ENCODE measurements at places on chromosomes 13 and 19. TPM values are rescaled to one million over a fixed set of nuclear protein-coding genes. Genes with fewer than 3 reads are reported as not detected.

DNA sequence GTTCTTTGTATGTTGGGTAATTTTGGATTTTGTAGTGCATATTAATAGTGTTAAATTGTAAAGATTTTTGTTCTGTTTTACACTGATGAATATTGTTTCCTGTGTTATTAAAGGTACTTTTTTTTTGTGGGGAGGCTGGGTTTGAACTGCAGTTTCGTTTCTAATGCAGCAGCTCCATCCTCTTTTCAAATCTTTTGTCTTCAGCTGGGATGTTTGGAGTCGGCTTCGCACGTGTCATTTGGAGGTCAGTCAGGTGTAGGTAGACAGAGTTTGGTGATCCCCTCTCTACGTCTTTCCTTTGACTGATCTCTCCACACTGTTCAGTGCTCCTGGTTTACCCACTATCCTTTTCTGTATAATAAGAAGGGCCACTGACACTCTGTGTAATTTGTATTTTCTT lies 30.3 kb downstream of the TDRD3 start:
- H3K27ac ChIP-seq: no peak overlapping the region
- H3K27me3 ChIP-seq: no peaks in the 10 kb centered on the region
- DNase-seq: no peak
- no peaks in the 10 kb centered on the region for H3K36me3 ChIP-seq
- no peak overlapping the region for H3K4me3 ChIP-seq
- H3K4me1 ChIP-seq: no peaks in the 10 kb centered on the region

- H3K27ac ChIP-seq: peak overlapping the region; percentile 95
- H3K4me1 ChIP-seq: no peaks in the 10 kb centered on the region
- no peak for DNase-seq
- no peaks in the 10 kb centered on the region for H3K27me3 ChIP-seq
- H3K4me3 ChIP-seq: peak overlapping the region; percentile 73
- H3K36me3 ChIP-seq: peaks cover 3% of the 10 kb centered on the region
These were observed 933 bp downstream of the TFPT start for GRCh38 chr19:54114340-54115108.

DNA sequence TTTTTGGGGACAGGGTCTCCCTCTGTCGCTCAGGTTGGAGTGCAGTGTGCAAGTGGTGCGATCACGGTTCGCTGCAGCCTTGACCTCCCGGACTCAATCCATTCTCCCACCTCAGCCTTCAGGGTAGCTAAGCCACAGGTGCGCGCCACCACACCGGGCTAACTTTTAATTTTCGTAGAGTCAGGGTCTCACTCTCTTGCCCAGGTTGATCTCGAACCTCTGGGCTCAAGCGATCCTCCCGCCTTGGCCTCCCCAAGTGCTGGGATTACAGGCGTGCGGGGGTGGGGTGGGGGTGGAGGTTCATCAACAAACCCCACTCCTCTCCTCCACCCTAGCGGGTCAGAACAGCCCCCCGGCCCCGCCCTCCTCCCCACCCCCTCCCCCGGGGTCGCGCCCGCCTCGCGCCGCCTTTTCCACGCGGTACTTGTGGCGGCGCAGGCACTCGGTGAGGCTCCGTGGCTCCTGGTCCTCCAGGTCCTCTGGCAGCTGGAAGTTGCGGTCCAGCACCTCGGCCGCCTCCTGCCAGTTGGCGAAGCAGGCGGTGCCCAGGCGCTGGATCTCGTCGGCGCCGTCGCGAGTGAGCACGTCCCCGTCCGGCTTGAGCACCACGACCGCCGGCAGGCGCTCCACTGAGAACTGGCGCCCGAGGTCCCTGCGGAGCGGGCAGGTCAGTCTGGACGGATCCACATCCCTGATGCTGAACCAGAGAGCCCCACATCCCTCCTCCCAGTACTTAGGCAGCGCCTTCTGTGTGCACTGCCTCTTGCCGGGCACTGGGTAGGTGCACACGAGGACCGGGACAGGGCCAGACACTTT lies 5.2 kb downstream of the NXNL1 start:
- no peak overlapping the region for H3K27ac ChIP-seq
- DNase-seq: peak; percentile 13
- H3K36me3 ChIP-seq: no peaks in the 10 kb centered on the region
- H3K4me1 ChIP-seq: no peaks in the 10 kb centered on the region

GRCh38 chr13:52348983-52349780 lies 56.8 kb downstream of the THSD1 start:
- H3K36me3 ChIP-seq: no peaks in the 10 kb centered on the region
- H3K27ac ChIP-seq: no peak overlapping the region
- no peak for DNase-seq

DNA sequence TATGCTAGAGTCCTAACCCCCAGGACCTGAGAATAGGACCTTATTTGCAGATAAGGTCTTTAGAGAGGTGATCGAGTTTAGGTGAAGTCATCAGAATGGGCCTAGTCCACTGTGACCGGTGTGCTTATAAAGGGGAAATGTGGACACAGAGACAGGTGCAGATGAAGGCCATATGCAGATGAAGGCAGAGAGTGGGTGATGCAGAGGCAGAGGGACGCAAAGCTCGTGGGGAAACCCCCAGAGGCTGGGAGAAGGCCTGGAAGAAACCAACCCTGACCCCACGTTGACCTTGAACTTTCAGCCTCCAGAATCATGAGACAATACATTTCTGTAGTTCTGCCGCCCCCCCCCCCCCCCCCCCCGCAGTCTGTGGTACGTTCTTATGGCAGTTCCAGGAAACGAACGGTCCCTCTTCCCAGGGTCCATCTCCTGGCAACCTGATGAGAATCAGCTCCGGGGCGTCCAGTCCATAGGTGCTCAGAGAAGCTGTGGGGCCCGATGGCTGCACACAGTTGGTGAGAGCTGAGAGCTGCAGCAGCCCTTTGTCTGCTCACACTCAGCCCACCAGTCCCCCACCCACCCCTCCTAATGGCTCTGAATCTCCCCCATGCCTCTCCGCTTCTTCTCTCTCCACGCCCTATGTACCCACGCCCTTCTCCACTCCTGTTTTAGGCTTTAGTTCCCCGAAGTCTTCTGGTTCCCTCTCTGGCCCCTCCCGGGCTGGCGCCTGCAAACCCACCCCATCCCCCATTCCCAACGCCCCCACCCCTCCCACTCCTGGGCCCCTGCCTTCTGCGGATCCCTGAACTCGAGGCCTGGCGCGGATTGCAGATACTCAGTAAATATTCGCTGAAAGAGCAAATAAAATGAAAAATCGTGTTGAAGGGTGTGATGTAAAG lies 218.3 kb upstream of the MAB21L1 start:
- DNase-seq: no peak
- no peak overlapping the region for H3K4me3 ChIP-seq
- no peaks in the 10 kb centered on the region for H3K4me1 ChIP-seq
- no peaks in the 10 kb centered on the region for H3K36me3 ChIP-seq

DNA sequence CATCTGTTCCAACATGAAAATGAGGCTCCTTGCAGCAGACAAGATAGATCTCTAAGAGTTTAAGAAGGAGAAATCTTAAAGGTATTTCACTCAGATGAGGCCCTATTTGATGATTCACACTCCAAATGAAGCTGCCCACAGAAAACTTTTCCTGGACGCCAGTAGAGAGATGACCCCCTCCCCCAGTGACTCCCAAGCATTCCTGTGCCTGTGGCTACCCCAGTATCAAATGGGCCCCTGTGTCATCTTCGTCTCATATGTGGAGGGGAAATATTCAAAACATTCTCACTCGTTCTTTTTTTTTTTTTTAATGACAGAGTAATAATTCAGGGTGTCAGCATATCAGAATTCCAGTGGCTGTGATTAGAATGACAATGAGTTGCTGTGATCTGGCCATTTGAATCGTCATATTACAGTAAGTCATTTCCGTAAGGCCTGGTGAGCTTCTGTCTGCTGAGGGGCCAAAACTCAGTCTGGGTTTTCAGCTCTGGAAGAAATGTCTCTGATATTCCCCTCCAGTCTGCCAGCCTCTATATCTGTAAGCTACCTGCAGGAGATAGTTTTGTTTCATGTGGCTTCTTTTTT lies 194.7 kb downstream of the URI1 start:
- no peaks in the 10 kb centered on the region for H3K36me3 ChIP-seq

DNA sequence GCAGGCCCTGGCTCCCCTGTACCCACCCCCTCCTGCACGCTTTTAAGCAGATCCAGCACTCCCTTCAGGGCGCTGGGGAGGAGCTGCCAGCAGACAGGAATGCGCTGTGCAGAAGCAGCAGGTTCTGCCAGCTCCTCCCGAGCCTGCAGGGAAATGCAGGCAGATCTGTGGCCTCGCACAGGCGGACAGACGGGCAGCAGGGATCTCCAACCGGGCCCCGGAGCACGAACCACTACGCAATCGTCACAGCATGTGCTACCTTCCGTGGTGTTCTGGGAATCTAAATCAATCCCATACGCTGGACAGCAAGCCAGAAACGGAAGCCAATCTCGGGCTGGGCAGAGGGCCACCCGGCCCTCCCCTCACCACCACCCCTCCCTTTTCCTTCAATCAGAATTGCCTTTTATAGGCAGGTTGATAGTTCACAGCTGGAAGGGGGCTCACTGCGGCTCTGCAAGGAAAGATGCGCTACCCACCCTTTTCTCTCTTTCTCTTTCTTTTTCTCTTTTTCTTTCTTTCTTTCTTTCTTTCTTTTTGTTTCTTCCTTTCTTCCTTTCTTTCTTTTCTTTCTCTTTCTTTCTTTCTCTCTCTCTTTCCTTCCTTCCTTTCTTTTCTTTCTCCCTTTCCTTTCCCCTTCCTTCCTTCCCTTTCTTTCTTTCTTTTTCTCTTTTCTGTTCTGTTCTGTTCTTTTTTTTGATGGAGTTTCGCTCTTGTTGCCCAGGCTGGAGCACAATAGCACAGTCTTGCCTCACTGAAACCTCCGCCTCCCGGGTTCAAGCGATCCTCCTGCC lies 99.9 kb downstream of the GNG7 start:
- H3K27me3 ChIP-seq: no peaks in the 10 kb centered on the region
- peak; percentile 77 for DNase-seq
- H3K27ac ChIP-seq: peak overlapping the region; percentile 37
- H3K4me1 ChIP-seq: peaks cover 17% of the 10 kb centered on the region
- no peak overlapping the region for H3K4me3 ChIP-seq

DNA sequence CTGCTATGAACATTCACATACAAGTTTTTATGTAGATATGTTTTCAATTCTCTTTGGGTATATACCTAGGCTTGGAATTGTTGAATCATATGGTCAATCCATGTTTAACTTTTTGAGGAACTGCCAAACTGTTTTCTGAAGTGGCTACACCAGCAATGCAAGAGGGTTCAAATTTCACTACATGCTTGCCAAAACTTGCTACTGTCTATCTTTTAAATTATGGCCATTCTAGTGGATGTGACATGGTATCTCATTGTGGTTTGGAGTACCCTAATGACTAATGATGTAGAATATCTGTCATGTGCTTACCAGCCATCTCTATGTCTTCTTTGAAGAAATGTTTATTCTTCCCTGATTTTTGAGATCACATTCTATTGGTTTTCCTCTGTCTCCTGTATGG lies 860.3 kb downstream of the DIAPH3 start:
- no peak overlapping the region for H3K4me3 ChIP-seq
- no peaks in the 10 kb centered on the region for H3K36me3 ChIP-seq
- H3K27me3 ChIP-seq: no peaks in the 10 kb centered on the region
- no peak overlapping the region for H3K27ac ChIP-seq
- H3K4me1 ChIP-seq: no peaks in the 10 kb centered on the region
- DNase-seq: no peak

DNA sequence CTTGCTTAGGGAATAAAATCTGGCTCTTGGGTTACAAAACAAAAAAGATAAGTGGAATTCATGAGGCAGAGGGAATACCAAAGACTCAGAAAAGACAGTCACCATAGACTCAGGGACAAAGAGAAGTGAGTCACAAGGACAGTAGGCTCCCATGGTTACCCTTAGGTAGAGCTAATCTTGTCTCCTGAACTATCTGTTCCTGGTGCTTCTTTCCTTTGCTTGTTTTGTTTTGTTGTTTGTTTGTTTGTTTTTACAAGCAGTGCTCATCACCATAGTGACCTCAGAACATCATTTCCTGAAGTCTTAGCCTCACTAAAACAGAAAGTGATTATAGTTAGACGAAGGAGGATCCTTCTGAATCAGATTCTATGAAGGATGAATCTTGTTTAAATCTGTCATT lies 142.3 kb upstream of the SOX21 start:
- no peaks in the 10 kb centered on the region for H3K36me3 ChIP-seq
- H3K4me1 ChIP-seq: no peaks in the 10 kb centered on the region
- no peak overlapping the region for H3K27ac ChIP-seq
- peaks cover 6% of the 10 kb centered on the region for H3K27me3 ChIP-seq
- DNase-seq: no peak

DNA sequence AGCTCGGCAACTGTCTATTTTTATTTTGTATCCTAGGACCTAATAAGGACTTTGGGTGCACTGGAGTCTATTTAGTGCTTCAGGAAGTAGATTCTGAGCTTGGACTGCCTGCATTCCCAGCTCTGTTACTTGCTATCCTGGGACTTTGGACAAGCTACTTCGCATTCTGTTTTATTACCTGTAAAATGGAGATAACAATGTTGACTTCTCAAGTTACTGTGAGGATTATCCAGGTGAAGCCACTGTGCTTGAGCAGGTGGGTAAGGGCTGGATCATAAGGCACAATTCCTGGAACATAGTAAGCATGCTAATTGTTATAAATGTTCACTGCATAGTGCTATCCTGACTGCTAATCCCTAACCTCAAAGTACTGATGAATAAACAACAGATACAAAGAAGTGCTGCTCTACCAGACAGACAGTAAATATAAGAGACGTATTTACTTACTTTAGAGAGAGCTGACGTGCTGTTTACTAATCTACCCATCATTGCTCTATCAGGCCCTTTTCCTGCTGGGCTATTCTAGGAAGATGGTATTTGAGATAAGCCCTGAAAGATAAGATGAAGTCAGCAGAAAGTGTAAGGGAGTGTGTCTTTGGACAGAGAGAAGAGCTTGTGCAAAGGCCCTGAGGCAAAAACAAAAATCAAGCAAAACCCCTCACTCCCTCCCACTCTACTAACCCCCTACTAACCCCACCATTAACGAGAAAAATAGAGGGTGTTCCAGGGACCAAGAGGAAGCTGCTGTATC lies 50.8 kb upstream of the FLT1 start:
- H3K4me3 ChIP-seq: no peak overlapping the region
- DNase-seq: no peak
- H3K27ac ChIP-seq: no peak overlapping the region
- no peaks in the 10 kb centered on the region for H3K4me1 ChIP-seq
- H3K36me3 ChIP-seq: no peaks in the 10 kb centered on the region

Gene CNFN
- 1.0 TPM for total RNA-seq

Gene OCEL1
- 39.5 TPM for total RNA-seq

Gene ZNF667
- total RNA-seq: 12.9 TPM

Gene MEDAG
- 0.97 TPM for total RNA-seq

Gene MAP4K1
- 9.8 TPM for total RNA-seq

Gene PRR22
- total RNA-seq: 0.20 TPM

Gene F7
- 0.26 TPM for total RNA-seq

Gene MYO1F
- total RNA-seq: 23.4 TPM

Gene PRR19
- 0.23 TPM for total RNA-seq

Gene ONECUT3
- not detected for total RNA-seq

All from lung (tissue), 17 donors.